ENCODE measurements at places on chromosomes 13 and 19. TPM values are rescaled to one million over a fixed set of nuclear protein-coding genes. Genes with fewer than 3 reads are reported as not detected.

GRCh38 chr13:40126306-40127085 lies 471.0 kb downstream of the COG6 start:
- no peaks in the 10 kb centered on the region for H3K4me1 ChIP-seq
- no peak for DNase-seq
- no peaks in the 10 kb centered on the region for H3K27me3 ChIP-seq
- H3K36me3 ChIP-seq: no peaks in the 10 kb centered on the region
- H3K27ac ChIP-seq: no peak overlapping the region

GRCh38 chr13:98879127-98879520 lies 98.7 kb downstream of the DOCK9 start:
- no peaks in the 10 kb centered on the region for H3K36me3 ChIP-seq
- H3K27ac ChIP-seq: no peak overlapping the region
- H3K4me3 ChIP-seq: no peak overlapping the region
- H3K4me1 ChIP-seq: no peaks in the 10 kb centered on the region
- DNase-seq: no peak

- H3K27me3 ChIP-seq: no peaks in the 10 kb centered on the region
- H3K36me3 ChIP-seq: no peaks in the 10 kb centered on the region
- H3K27ac ChIP-seq: no peak overlapping the region
- no peaks in the 10 kb centered on the region for H3K4me1 ChIP-seq
These were observed 2.7 kb upstream of the ZNF43 start for GRCh38 chr19:21838646-21839045.

NBEA gene
- 4.5 TPM for total RNA-seq

SIGLECL1 gene
- total RNA-seq: not detected

DNA sequence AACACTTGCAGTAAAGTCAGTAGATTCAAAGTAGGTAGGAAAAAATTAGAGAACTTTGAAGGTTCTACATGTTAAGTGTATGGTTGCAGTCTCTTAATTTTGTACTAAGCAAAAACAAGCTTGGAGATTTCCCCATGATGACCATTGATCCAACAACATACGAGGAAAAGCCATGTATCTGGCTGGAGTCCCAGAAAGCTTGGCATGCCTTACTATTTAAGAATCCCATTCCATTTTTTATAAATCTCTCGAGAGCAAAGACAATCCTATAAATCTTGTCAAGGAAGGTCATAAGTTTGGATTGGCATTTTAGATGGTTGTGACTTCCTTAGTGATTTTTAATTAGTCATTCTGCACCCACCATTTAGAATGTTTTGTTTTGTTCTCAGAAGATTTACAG lies 495.9 kb downstream of the GPC5 start:
- no peak overlapping the region for H3K4me3 ChIP-seq
- no peaks in the 10 kb centered on the region for H3K27me3 ChIP-seq
- no peak for DNase-seq
- H3K4me1 ChIP-seq: no peaks in the 10 kb centered on the region
- H3K27ac ChIP-seq: no peak overlapping the region
- H3K36me3 ChIP-seq: no peaks in the 10 kb centered on the region

MISP3 gene
- total RNA-seq: 8.8 TPM

CGB1 gene
- not detected for total RNA-seq

DNA sequence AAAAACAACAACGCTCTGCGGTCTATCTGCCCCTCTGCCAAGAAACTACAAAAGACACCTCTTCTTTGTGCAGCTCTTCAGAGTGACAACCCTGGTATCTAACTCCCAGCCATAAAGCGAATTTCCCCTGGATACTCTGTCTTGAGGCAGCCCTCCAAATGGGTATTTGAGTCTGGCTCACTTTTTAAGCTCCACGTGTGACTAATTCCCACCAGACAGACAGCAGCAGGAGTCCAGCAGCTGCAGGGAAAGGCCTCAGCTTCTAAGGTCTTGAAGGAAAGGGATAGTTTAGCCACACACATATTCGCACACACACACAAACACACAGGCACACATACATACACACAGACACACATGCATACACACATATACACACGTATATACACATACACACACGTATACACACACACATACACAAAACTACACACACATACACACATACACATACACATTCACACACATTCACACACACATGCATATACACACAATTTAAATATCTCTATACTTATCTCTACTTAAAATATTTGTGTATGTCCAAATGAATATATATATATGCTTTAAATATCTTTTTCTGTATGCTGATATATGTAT lies 188.8 kb downstream of the TSHZ3 start:
- H3K36me3 ChIP-seq: no peaks in the 10 kb centered on the region
- no peak for DNase-seq
- H3K27ac ChIP-seq: no peak overlapping the region

URAD gene
- total RNA-seq: not detected

DNA sequence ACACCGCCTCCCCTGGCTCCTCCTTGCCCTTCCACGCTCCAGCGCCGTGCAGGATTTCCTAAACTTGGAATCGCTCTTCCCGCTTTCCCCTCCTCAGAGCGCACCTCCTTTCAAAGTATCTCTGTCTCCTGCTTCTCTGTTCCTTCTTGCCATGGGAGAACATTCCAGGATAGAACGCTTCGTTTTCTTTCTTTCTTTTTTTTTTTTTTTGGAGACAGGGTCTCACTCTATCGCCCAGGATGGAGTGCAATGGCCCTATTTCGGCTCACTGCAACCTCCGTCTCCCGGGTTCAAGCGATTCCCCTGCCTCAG lies 574 bp upstream of the XPO4 start:
- DNase-seq: no peak
- H3K27me3 ChIP-seq: no peaks in the 10 kb centered on the region
- H3K4me3 ChIP-seq: peak overlapping the region; percentile 95
- H3K36me3 ChIP-seq: no peaks in the 10 kb centered on the region
- peak overlapping the region; percentile 84 for H3K27ac ChIP-seq
- peaks cover 14% of the 10 kb centered on the region for H3K4me1 ChIP-seq

- DNase-seq: no peak
- H3K27ac ChIP-seq: no peak overlapping the region
- H3K27me3 ChIP-seq: no peaks in the 10 kb centered on the region
- H3K4me1 ChIP-seq: no peaks in the 10 kb centered on the region
These were observed 17.8 kb downstream of the COL4A1 start for GRCh38 chr13:110289174-110289573.

DNA sequence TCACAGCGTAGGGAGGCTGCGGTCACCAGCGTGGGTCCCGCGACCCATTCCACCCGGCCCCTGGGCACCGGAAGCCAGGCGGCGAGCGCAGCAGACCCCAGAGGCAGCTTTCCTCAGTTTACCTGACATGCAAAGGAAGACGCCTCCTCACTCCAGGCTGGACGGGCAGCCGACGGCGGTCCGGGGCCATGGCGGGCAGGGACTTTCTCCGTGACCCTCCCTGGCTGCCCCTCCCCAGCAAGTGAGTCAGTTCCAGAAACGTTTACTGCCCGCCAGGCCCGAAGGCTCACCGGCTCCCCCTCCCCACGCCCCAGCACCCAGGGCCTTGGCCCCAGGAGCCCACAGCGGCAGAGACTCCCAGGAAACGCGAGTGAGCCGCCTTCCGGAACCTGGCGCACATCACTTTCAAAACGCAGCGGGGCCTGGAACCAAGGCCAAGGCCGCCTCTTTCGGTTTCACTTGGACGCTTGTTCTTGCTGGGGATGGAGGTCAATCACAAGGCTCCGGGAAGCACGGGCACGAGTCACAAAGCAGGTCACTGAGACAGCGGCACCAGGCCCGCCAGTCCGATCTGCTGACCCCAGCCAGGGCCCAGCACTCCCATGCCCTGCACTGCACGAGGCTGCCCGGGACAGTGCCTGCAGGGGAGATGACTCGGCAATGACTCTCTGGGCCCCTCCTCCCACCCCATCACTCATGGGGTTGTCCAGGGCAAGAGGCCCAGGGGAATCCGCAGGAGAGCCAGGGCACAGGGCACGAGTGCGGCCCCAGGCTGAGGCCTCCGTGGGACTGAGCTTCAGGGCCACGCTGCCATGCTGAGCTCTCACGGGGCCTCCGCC lies 5.3 kb downstream of the SBNO2 start:
- peak; percentile 58 for DNase-seq
- peak overlapping the region; percentile 33 for H3K4me3 ChIP-seq
- H3K27me3 ChIP-seq: no peaks in the 10 kb centered on the region
- H3K4me1 ChIP-seq: no peaks in the 10 kb centered on the region
- H3K27ac ChIP-seq: peak overlapping the region; percentile 62

CYP4F2 gene
- 0.43 TPM for total RNA-seq

CYP2S1 gene
- 1.2 TPM for total RNA-seq

DNA sequence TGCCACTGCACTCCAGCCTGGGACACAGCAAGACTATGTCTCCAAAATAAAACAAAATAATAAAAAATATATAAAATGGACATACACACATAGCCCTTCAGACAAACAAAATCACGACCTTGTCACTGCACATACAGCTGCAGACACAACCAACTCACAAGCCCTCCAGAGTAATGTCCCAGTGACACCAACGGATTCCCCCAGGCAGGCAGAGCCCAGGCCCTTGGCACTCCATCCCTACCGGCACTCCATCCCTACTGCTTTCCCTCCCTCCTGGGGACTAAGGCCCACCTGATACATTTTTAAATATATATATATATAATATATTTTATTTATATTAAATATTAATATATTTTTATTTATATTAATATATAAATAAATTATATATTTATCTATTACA lies 18.5 kb downstream of the ZNF101 start:
- no peak for DNase-seq
- no peak overlapping the region for H3K27ac ChIP-seq
- no peaks in the 10 kb centered on the region for H3K4me1 ChIP-seq
- H3K4me3 ChIP-seq: no peak overlapping the region

DNA sequence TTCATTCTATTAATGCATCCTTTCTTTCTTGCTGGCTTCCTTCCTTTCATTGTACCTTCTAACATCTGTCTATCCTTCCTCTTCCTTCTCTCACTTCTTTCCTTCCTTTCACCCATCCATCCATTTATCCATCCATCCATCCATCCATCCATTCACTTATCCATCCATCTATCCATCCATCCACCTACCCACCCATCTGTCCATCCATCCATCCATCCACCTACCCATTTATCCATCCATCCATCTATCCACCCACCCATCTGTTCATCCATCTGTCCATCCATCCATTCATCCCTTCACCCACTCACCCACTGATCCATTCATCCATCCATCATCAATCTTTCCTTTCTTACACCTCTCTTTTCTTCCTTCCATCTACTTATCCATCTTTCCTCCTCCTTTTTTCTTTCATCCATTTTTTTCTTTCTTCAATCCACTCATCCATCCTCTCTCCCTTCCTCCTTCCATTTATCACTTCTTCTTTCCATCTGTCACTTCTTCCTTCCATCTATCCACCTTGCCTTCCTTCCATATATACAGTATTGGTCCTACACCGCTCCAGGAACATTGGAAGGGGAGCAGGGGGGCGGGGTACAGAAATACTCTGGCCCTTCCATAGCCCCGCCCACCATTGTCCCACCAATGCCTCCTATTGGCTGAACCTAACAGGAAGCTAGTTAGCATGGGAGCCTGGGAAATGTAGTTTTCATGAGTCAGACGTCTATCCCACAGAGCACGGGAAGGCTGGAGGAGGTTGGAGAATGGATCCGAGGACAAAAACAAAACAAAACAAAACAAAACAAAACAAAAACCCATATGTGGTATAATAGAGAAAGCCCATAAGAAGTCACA lies 45.9 kb downstream of the MBD3L1 start:
- H3K27ac ChIP-seq: no peak overlapping the region
- H3K4me3 ChIP-seq: no peak overlapping the region
- H3K27me3 ChIP-seq: no peaks in the 10 kb centered on the region
- no peaks in the 10 kb centered on the region for H3K4me1 ChIP-seq
- DNase-seq: no peak

DNA sequence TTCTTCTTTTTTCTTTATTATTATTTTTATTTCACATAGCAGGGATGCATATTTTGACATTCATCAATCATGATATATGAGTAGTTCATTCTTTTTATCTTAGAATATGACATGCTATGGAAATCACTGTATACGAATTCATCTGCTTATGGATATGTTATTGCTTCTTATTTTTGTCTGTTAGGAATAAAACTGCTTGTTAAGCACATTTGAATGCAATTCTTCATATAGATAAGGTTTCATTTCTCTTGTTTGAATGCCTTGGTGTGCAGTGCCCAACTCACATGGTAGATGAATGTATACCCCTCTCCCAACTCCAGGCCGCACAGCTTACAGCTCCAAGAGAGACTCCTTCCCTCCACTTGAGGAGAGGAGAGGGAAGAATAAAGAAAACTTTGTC lies 11.3 kb downstream of the ZNF776 start:
- H3K27ac ChIP-seq: no peak overlapping the region
- H3K36me3 ChIP-seq: peaks cover 26% of the 10 kb centered on the region
- H3K4me1 ChIP-seq: no peaks in the 10 kb centered on the region
- H3K27me3 ChIP-seq: no peaks in the 10 kb centered on the region
- no peak for DNase-seq

GRCh38 chr19:55379174-55379573 lies 2.5 kb downstream of the TMEM190 start:
- no peaks in the 10 kb centered on the region for H3K4me1 ChIP-seq
- no peaks in the 10 kb centered on the region for H3K27me3 ChIP-seq
- no peak for DNase-seq
- no peak overlapping the region for H3K4me3 ChIP-seq
- H3K27ac ChIP-seq: no peak overlapping the region
- H3K36me3 ChIP-seq: no peaks in the 10 kb centered on the region

DNA sequence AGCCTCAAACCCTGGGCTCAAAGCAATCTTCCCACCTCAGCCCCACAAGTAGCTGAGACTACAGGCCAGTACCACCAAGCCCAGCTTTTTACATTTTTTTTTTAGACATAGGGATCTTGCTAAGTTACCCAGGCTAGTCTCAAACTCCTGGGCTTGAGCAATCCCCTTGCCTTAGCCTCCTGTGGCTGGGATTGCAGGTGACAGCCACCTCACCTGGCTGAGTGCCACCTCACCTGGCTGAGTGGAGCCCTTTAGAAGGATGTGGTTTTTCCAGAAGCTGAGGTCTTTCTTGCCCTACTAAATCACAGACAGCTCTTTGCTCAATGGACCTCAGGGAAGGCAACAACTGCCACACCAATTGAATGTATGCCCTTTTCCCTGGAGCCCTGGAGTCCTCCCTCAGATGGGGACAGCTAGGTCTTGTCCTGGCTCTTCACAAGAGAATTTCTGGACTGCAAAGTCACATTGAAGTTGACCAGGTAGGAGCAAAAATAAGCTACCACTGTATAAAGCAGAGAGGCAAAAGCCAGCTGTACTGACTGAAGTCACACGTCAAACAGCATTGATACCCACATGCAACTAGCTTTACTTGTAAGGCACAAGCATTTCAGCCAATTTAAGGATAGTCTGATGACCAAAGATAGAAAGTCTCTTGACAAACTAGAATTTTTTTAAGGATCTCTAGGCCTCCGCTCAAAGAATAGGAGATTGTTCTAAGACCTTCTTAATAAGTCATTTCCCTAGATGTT lies 14.0 kb downstream of the PDX1 start:
- no peaks in the 10 kb centered on the region for H3K36me3 ChIP-seq
- H3K27me3 ChIP-seq: no peaks in the 10 kb centered on the region
- DNase-seq: no peak
- no peak overlapping the region for H3K4me3 ChIP-seq
- no peaks in the 10 kb centered on the region for H3K4me1 ChIP-seq

GRCh38 chr13:93496985-93497673 lies 270.5 kb downstream of the GPC6 start:
- no peak overlapping the region for H3K4me3 ChIP-seq
- H3K4me1 ChIP-seq: no peaks in the 10 kb centered on the region
- no peaks in the 10 kb centered on the region for H3K27me3 ChIP-seq
- no peak overlapping the region for H3K27ac ChIP-seq

VSTM2B gene
- not detected for total RNA-seq
